ENCODE measurements at places on chromosomes 7 and 10.

DNA sequence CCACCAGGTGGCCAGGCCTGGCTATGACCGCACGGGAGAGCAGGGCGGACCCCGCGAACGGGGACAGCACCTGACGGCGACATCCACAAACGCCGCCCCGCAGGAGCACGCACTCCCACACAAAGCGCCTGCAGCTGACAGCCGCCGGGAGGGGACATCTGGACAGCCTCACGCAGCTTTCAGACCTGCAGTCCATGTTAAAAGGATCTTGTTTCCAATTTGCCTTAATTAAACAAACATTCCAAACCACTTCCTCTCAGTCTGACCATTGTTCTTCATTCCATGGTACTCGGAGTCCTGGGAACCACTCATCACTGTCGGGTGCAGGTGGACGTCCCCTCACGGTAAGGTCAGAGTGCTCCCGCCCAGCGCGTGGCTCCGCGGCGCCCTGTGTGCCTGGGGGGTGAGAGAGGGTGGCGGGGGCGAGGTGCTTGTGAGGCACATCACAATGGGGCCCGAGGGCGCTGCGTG, 5.9 kb upstream of the GPER1 start:
- no peak for DNase-seq

DNA sequence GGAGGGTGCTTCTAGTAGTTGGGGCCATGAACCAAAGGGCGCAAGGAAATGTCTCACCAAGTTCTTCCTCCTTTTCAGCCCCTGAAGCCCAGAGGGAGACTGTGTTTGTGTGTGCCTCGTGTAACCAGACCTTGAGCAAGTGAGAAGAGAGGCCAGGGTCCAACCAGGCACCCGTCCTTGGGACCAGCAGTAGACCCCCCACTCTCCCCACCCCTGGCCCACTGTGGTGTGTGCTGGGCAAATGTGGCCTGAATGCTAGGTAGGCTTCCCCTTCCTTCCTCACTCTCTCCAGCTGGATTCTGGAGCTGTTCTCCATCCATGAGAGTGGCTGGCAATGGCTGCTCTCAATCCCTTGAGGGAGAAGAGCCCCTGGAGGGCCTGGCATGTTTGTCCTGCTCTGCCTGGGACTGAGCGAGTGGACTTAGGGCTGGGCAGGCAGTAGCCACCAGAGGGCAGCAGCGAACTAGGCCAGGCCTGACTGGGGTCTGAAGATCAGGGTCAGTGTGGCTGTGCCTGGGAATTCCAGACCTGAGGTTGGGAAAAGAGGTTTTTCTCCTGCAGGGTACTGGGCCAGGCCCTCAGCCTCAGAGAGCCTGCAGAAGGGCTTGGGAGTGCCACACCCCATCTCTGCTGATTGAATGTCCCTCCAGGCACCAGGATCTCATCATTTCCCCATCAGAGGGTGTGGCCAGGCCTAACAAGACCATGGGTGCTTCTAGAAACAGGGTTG, 12.5 kb downstream of the SFRP5 start:
- DNase-seq = peak; percentile 47

DNA sequence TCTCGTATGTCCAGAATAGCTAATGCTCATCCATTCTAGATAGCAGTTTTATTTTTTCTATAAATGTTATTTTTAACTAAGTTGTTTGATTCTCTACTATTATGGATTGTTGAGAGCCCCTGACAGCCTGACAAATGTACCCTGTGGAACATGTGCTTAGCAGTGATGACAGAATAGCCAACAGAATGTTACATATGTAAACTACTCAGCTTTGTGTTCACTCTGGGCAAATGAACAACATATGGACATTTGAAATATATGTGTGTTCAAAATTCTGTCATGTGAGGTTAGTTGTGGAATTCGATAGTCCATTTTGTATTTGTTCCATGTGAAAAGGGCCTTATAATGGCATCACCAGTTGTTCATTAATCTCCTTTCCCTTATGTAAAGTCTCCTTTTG, 199.7 kb downstream of the EXOC4 start:
- no peak for DNase-seq

GRCh38 chr7:139743267-139743966, 34.4 kb downstream of the HIPK2 start:
- no peak for DNase-seq

GRCh38 chr10:123886292-123886691, 5.3 kb downstream of the CPXM2 start:
- peak; percentile 9 for DNase-seq
